Hepatocyte (in vitro differentiated cells): ENCODE measurements at places on chromosomes 3 and 15. TPM values are rescaled to one million over a fixed set of nuclear protein-coding genes. Genes with fewer than 3 reads are reported as not detected.

GRCh38 chr3:184632551-184633236 is 71.1 kb downstream of the EPHB3 start:
- peak; percentile 52 for DNase-seq

DNA sequence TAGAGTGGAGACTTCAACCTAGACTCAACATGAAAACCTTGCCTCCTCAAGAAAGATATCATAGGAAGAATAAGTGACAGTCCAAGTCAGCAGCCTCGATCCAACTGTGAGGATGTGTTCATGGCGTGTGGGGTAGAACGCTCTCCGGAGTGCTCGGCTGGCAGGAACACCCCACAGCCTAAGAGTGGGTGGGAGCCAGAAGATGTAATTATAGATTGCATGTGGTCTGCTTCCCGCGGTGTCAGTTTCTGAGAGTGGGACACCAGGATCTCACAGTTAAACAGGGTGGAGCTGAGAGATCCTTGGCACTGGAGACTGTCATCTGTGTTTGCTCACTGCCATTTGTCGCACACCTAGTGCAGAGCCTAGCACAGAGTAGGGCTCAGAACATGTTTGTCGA is 158.0 kb downstream of the CTNNB1 start:
- no peak for DNase-seq

- no peak for DNase-seq
These were observed 33.1 kb downstream of the IL1RAP start for GRCh38 chr3:190546881-190547510.

DNA sequence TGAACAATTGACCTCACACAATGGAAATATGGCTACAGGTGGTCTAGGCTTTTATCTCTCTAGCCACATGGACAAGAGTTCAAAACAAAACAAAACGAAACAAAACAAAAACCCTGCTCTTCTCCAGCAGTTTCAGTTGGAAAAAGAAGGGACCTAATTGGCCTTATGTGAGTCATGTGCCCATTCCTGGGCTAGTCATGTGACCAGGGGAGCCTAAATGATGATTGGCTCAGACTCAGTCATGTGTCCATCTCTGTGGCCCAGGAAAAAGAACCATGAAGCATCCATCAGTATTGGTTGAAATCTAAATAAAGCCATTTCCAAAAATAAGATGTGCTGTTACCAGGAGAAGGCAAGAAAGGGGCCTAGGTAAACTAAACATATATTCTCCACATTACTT is 96.8 kb downstream of the ANXA2 start:
- no peak for DNase-seq

GRCh38 chr15:65583701-65584100 is 27.2 kb downstream of the INTS14 start:
- peak; percentile 8 for DNase-seq

GRCh38 chr15:83014205-83014653 is 2.8 kb upstream of the C15orf40 start:
- no peak for DNase-seq

DNA sequence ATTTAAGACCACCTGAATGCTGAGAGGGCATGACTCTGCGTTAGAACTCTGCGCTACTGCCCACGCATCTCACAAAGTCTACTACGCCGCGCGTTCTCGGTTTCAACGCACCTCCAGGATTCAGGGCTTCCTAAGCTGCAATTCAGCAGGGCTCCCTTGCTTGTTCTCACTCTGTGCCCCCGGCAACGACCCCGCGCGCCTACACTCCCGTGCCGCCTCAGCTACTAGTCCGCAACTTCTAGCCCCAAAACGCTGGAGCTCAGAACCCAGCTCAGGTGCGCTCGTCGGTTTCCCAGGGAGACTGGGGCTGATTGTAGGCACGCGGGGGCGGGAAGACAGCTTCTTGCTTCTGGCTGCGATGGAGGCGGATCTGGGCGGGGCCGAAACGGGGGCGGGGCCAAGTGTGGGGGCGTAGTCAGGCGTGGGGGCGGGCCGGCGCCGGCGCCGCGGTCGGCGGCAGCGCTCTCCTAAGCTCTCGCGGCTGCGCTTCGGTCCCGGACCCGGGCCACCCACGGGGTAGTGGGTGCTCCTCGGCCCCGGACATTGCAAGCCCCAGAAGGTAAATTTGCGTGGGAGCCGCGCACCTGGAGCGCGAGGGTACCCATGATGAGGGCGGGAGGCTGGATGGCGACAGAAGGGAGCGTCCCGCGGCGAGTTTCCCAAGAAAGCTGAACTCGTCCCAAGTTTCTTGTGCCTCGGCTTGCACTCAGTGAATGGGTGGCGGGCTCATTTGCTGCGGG is at the start of gene ARHGEF26:
ARHGEF26 (plus strand) TSS at position 430 of the 740 bp plus-strand sequence. CDS start 603 bp downstream, outside the sequence.
- peak; percentile 94 for DNase-seq

DNA sequence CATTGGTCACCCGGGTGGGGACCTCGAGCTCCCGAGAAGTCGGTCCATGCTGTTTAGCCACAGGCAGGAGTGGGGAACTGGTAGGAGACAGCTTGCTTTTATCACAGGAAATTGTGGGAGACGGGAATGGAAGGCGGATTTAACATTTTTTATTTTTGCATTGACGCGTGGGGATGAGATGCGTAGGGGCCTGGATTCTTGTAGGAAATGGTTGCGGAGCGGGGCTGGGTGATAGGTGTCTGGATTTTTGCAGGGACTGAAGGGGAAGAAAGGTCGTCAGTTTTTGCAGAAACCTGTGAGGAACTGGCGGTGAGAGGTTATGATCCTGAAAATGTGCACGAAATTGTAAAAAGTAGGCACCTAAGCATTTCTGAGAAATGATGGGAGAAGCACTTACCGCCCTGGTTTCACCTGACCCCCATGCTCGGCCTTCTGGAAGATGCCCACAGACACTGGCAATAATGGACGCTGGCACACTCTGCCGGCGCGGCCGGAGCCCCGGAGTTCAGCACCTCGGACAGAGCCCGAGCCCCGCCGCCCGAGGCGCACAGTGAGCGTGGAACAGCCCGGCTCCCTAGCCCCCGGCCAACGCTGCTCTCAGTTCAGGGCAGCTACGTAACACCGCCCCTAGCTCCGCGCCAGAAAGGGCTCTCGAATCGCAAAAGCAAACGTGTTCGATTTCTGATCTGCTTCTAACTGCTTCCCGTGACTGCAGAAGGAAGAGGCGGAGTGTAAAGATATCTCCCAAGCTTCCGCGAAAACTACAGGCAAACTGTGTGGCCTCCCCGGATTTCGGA is 928 bp downstream of the ANKRD34C start:
- peak; percentile 80 for DNase-seq

DNA sequence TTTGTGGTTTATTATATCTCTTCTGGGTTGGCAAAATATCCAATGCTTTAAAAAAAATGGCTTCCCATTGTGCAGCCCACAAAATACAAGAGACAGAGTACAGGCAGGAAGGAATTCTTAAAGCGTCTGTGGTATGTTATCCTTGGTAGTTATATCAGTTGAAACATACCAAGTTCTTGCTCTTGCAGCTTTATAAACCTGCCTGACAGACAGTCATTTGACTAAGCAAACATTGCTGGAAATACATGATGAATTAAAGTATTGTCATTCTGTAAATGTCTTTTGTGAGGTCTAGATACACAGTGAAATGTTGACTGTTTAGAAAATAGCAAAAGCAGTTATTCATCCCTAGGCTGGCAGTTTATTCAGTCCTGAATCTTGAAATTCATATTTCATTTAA is 44.8 kb upstream of the MAP3K13 start:
- no peak for DNase-seq

DNA sequence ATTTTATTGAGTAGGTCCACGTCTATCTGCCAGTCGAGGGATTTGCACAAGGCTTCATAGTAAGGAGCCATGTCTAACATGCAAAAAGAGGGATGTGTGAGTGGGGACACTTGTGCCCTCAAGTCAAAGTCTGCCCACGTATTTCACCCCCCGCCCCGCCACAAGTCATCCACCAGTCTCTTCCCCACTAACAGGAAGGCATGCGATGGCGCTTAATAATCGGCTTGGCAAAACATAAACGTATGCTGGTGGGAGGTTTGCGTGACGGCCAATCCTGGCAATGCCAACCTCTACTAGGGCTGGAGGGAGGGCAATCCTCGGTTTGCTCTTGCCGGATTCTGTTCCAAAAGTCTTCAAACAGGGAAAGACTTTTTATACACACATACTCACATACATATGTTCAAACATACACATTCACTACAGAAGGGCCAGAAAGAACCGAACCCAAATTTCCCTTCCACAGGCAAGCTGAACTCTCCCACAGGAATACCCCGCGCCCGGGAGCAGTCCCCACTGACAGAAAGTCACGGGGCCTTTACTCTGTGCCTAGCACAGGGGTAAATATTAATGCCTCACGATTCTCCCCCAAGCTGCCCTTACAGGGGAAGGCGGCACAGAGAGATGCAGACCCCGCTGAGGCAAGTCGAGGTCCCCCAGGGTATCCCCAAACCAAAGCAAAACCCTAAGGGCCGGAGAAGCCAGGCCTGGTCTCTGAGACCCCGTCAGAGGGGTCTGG is 675 bp downstream of the PSMD6 start:
- peak; percentile 11 for DNase-seq

DNA sequence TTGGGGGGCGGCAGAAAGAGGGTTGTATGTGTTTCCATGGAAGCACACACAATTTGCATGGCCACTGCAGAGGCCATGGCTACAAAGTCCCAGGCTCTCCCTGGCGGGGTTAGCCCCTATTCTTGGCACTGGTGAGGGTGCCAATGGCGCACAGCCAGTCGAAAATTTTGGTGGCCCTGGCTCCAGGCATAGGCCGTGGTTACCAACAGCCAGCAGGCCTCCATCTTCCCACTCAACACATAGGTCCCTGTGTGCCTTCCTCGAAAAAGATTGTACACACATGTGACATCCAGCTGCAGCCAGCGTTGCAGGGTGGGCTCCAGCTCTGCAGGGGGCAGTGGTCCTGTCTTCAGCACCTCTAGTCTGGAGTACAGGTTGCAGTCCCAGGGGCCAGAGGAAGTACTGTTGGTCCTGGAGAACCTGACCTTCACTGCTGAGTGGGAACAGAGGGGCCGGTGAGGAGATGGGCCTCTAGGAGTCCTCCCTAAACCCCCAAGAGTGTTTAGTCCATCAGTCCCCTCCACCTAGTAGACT is 7.1 kb downstream of the P4HTM start:
- no peak for DNase-seq

GRCh38 chr3:17055374-17056276 is 170.9 kb downstream of the PLCL2 start:
- DNase-seq: no peak

GRCh38 chr3:50639055-50639494 is 22.1 kb downstream of the MAPKAPK3 start:
- no peak for DNase-seq

DNA sequence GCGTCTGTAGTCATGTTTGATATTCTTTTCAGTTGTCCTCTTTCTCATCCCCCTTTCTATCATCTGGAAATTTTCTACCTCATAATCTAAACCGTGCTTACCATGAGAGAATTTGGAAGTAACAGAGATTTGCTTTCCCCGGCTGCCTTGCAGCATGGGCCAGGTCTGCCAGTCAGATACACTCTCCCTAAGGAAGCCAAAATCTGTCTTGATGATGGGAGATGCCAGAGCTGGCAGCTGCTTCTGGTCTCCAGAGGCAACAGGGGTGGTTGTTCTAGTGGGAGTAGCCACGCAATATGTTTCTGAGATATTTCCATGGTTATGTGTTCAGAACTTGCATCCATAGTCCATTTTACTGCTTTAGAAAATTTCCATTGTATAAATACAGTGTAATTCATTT is 218.9 kb upstream of the RORA start:
- DNase-seq: no peak

GRCh38 chr3:15380980-15381890 is 46.1 kb downstream of the METTL6 start:
- no peak for DNase-seq

- no peak for DNase-seq
These were observed 43.7 kb upstream of the RBM5 start for GRCh38 chr3:50044976-50045375.

- peak; percentile 26 for DNase-seq
These were observed 216.6 kb upstream of the PRICKLE2 start for GRCh38 chr3:64441861-64442260.

DNA sequence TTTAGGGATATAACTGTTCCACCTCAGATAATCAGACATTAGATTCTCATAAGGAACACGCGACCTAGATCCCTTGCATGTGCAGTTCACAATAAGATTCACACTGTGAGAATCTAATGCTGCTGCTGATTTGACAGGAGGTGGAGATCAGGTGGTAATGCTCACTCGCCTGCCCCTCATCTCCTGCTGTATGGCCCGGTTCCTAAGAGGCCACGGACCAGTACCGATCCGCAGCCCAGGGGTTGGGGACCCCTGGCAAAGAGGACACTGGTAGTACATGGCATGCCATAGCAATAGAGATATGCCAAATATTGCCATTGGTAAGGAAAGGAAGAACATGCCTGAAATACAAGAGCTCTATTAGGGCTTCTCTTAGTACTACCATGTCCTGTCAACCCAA is 59.7 kb downstream of the LSM3 start:
- DNase-seq: no peak

- no peak for DNase-seq
These were observed 71.8 kb downstream of the FGF7 start for GRCh38 chr15:49494842-49495241.

GRCh38 chr3:71035314-71035713 is 548.2 kb downstream of the FOXP1 start:
- no peak for DNase-seq

GRCh38 chr15:60379525-60380274 is 18.1 kb downstream of the ANXA2 start:
- DNase-seq: peak; percentile 83

GRCh38 chr15:69086427-69087204 is 72.1 kb downstream of the NOX5 start:
- DNase-seq: no peak

DNA sequence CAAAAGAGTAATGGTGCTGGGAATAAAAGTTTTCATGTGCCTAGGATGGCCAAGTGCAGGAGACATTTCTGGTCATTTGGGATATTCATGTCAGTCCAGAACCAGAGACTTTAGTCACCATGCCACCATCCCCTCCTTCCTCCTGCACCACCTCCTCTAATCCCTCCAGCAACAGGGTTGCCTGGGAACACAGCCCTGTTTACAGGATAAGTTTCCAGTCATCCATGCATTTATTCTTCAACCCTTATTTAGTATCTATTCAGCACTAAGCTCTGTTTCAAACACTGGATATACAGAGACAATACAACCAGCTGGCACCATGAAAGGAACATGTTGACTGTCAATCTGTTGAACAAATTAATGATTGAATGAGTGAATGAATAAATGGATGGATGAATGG is 211.7 kb downstream of the CLSTN2 start:
- no peak for DNase-seq

Gene ARL14
- 6.4 and 13.2 TPM in 2 replicates for total RNA-seq

Gene LMAN1L
- not detected in 2 replicates for total RNA-seq

Gene FOXL2
- not detected in 2 replicates for total RNA-seq

Gene ZNF774
- 2.1 and 4.1 TPM in 2 replicates for total RNA-seq

Gene MBD4
- 25.0 and 27.5 TPM in 2 replicates for total RNA-seq

Gene ACTC1
- total RNA-seq: 0.96 and 1.7 TPM in 2 replicates

Gene TRAK1
- 28.8 and 31.5 TPM in 2 replicates for total RNA-seq

Gene CCR1
- 2.7 and 3.5 TPM in 2 replicates for total RNA-seq

Gene SHC4
- 1.00 and 1.2 TPM in 2 replicates for total RNA-seq

Gene TTLL13
- total RNA-seq: not detected in 2 replicates

Gene ARPC4
- total RNA-seq: 175 and 182 TPM in 2 replicates

Gene VPS39
- total RNA-seq: 43.9 and 48.0 TPM in 2 replicates

Gene PROS1
- 103 and 115 TPM in 2 replicates for total RNA-seq
